ENCODE measurements at places on chromosomes 11 and 22.

DNA sequence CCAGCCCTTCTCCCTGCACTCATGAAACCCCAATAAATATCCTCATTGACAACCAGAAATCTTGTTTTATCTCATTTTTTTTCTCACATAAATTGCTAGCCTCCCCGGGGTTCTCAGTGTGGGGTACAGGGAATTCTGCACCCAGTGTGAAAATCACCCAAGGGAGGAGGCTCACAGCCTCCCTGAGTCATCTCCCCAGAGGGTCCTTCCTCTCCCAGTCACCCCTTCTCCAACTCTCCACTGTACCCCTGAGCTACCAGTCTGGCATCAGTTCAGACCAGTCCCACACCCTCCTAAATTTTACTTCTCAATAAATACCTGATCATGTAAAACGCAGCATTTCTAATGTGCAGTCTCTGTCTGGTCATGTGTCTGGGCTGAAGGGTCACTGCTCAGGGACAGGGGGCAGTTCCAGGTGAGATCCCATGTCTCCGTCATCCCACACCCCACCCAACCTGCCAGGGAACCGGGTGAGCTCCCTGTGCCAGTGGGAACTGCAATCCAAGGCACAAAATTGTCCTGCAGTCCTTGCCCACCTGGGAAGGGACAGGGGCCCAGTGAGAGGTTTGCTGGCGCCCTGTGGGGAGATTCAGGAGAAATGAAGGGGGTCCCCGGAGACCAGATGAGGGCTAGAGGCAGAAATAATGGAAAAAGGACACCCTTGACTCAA is 8.3 kb downstream of the IGLL5 start:
- no peak for DNase-seq

- DNase-seq = no peak
These were observed 293.5 kb downstream of the MN1 start for GRCh38 chr22:27507935-27508526.

- DNase-seq = no peak
These were observed 35.2 kb upstream of the USP47 start for GRCh38 chr11:11806586-11806985.

DNA sequence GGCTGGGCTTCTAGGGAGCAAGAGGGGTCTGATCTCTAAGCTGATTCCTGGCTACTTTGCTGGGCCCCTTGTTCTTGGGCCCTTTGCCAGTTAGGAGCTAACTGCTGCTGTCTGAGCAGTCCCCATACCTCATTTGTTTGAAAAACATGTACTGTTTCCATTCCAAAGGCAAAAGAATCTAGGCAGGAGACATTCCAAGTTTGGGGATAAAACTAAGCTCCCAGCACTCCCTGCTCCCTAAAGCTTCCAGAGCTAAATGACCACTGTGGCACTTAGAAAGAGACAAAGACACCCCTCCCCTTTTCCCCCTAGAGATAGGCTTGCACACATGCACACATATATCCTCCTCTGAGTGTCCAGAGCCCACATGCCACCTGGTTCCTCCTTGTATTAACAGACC is 22.7 kb upstream of the RRM1 start:
- DNase-seq = no peak

DNA sequence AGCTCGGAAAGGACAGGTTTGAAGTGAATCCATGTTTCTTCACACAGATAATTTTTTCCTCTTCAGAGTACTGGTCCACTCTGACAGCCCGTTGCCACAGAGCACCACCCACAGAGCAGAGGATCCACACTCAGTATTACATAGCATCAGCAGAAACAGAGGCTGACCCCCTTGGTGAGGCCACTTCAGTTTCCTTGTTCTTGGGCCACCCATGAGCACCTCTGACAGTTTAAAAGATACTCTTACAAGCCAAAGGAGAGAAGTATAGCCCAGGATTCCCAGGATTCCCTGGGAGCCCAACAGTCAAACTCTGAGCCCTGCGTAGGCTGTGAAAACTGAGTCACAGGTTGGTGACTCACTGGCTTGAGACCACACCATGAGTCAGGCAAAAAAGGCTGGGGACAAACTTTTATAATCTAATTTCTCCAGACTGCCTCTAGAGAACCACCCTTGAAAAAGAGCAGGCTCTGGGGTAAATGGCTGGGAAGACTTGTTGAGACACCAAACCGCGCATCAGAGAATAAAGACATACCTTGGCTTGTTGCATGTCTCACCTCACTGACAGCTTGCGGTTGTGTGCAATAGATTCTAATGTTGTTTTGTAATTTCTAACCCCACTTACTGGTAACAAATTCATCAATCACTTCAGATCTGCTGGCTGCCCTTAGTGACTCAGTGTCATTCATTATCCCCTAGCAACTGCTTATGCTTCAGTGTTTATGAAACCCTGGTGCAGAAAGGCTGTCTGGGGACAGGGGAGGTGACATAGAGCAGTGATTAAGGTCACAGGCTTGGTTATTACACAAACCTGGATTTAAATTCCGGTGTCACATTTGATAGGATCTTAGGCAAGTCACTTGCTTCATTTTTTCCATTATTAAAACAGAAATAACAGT is 56.9 kb upstream of the PRSS23 start:
- DNase-seq = no peak

- DNase-seq = no peak
These were observed 60.7 kb downstream of the DBX1 start for GRCh38 chr11:20099527-20099926.

DNA sequence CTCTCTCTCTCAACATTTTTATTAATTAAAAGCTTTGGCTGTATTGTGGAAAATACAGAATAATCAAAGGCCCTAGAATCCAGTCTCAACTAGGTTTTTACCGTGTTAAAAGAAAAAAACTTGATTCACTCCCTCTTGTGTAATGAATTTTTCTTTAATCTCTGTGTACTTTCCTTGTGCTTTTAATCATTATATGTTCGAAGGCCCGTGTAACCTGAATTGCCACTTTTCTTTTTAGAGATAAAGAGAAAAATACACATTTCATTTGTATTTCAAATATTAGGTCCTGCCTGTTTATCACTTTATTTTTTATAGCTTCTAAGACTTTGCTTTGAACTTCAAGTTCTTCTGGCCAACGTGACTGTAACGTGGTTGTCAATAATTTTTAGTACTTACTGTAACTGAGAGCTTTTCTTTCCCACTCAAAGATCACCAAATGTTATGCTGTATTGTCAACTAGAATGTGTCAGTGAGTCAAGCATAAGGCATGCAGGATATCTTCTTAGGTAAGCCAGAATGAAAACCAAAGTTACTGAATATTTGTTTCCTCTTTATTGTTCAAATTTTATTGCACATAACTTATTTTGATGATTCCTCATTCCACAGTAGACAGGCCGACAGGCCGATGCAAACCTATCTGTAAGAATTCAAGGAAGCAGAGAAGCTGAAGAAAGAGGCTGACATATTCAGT is 23.3 kb upstream of the FAR1 start:
- no peak for DNase-seq

GRCh38 chr11:83427501-83427900 is 141.3 kb upstream of the CCDC90B start:
- no peak for DNase-seq

- no peak for DNase-seq
These were observed 59.1 kb downstream of the KIF18A start for GRCh38 chr11:28048812-28049211.

DNA sequence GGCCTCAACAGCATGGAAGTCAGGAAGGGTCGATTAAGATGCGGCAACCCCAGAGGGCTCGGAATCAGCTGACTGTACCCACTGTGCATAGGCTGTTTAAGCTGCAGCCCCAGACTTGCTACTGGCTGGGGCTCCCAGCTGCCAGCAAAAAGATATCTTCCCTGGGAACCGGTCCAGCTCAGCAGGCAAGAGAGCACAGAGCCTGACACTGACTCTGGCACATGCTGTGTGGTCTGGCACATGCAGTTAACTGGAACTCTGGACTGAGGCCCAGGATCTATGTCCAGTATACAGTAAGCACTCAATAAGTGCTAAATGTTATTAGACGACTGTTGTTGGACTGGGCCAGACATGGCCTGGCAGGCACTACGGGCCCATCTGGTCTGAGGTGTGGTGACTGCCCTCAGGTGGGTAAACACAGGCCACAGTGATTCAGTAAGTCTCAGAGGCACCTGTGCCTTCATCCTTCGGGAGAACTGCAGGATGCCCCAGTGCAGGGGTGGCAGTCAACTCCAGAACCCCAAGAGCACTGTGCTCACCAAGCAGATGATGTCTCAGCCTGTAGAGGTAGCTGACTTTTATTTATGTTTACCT is 87.6 kb downstream of the LARGE1 start:
- no peak for DNase-seq

- no peak for DNase-seq
These were observed 605.7 kb downstream of the INSC start for GRCh38 chr11:15720460-15720859.

GRCh38 chr11:69170704-69171103 is 15.0 kb downstream of the SMIM38 start:
- no peak for DNase-seq

- DNase-seq = peak; percentile 76
These were observed 11.5 kb downstream of the YPEL4 start for GRCh38 chr11:57638005-57638781.

- no peak for DNase-seq
These were observed 2.1 kb downstream of the NF2 start for GRCh38 chr22:29605527-29605850.

GRCh38 chr22:49266561-49267519 is 560.8 kb downstream of the BRD1 start:
- no peak for DNase-seq

GRCh38 chr11:77027275-77027674 is 6.9 kb upstream of the B3GNT6 start:
- no peak for DNase-seq

GRCh38 chr22:37659897-37660708 is 1.6 kb downstream of the PDXP start:
- no peak for DNase-seq

DNA sequence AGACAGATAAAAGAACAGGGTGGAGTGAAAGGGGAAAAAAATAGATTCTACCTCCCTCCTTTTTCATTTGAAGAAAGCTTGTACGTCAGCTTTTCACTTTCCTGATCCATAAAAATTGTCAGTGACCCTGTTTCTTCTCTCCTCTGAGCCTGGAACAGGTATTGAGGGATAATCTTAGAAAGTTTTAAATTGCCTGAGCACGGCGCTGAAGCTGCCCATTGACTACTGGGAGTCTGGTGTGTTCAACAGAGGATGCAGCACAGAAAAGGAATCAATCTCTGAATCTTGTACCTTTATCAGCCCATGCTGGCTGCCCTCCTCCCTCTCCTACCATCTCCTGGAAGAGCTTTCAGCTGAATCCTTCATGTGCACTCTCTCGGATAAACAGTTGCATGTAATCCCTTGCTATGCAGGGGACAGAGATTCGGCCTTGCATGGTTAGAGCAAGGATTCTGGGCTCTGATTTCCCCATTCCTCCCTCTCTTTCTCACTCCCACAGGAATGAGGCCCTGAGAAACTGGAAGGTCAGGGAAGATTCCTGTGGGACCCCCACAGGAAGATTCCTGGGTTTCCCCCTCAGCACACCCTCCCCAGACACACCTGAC is 162.4 kb upstream of the SYN3 start:
- no peak for DNase-seq

Data from progenitor cell of endocrine pancreas (in vitro differentiated cells).